NCI-H526 (cell line): ENCODE measurements at places on chromosomes 1 and 21.
A peak's percentile ranks its signal among the peaks of the same experiment; 100 is the strongest.

- no peak for DNase-seq
Observed at GRCh38 chr1:215132156-215132555, 49.6 kb downstream of the KCNK2 start.

GRCh38 chr1:227562037-227562436, 1.3 kb upstream of the ZNF678 start:
- no peak for DNase-seq

GRCh38 chr1:107430540-107431228, 289.8 kb downstream of the NTNG1 start:
- DNase-seq, result peak; percentile 65

- no peak for DNase-seq
Observed at GRCh38 chr1:38465460-38465859, 394.1 kb downstream of the RRAGC start.
